Stimulated activated CD4-positive, alpha-beta T cell treated with anti-CD3 and anti-CD28 coated beads, Interleukin-12 subunit alpha, Interleukin-12 subunit beta, amount 100 ng/mL, for 4 hours (primary cell): ENCODE measurements at places on chromosomes 2 and 18.
A peak's percentile ranks its signal among the peaks of the same experiment; 100 is the strongest.

- no peak for DNase-seq
These were observed 40.1 kb upstream of the CAPN13 start for GRCh38 chr2:30847329-30847728.

DNA sequence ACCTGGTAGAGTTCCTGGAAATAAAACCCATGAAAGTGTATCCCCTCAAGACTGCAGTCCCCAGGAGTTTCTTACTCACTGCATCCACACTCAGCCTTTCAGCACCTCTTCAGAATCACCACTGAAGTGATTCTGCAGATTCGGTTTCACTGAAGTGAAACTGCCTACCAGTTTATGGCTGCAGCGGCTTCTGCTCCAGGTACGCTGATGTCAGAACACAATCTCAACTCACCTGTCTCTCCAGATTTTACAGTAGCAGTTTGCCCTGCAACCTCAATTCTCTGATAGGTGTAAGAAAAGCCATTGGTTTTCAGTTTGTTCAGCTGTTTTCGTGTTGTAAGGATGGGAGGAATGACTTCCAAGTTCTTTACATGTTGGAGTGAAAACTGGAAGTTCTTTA is 124.8 kb downstream of the TSN start:
- no peak for DNase-seq

- no peak for DNase-seq
These were observed 108.8 kb upstream of the SLC1A4 start for GRCh38 chr2:64880193-64880951.

GRCh38 chr2:235106874-235107639 is 155.2 kb downstream of the SH3BP4 start:
- DNase-seq = no peak

GRCh38 chr2:119641562-119642258 is 37.3 kb upstream of the TMEM177 start:
- DNase-seq = peak; percentile 67

GRCh38 chr2:165016772-165017411 is 61.6 kb upstream of the SLC38A11 start:
- no peak for DNase-seq

GRCh38 chr2:158713523-158714138 is 81.5 kb upstream of the DAPL1 start:
- no peak for DNase-seq

DNA sequence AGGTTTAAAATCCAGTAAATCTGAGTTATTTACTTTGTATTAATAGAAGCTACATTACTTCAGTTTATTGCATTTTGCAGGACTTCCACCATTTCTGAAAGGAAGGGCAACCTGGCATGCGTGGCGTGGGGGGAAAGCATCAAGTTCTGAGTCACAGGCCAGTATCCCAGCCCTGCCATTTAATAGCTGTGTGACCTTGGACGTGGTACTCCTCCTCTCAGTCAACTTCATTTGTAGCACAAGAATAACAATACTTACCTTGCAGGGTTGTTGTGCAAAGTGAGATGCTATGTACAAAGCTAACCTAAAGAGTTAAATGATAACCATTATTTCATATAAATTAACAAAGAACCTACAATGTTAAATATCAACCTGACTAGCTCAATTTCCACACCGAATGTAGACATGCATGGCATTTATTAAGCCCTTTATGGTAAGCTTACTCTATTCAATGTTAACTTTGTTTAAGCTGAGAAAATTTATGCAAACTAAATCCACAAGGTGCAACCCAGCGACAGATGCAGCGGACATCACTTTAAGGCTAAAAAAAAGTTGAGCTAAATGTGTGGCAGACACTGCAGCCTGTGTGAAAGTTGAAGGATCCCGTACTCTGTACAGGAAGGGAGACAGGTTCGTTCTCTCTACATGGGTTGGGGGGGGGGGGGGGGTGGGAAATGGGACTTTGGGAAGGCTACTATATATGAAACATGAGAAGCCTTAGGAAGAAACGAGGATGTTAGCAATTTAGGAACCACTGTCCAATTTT is 17.2 kb upstream of the STPG4 start:
- no peak for DNase-seq

GRCh38 chr18:31248783-31249521 is 69.0 kb upstream of the DSG1 start:
- no peak for DNase-seq

DNA sequence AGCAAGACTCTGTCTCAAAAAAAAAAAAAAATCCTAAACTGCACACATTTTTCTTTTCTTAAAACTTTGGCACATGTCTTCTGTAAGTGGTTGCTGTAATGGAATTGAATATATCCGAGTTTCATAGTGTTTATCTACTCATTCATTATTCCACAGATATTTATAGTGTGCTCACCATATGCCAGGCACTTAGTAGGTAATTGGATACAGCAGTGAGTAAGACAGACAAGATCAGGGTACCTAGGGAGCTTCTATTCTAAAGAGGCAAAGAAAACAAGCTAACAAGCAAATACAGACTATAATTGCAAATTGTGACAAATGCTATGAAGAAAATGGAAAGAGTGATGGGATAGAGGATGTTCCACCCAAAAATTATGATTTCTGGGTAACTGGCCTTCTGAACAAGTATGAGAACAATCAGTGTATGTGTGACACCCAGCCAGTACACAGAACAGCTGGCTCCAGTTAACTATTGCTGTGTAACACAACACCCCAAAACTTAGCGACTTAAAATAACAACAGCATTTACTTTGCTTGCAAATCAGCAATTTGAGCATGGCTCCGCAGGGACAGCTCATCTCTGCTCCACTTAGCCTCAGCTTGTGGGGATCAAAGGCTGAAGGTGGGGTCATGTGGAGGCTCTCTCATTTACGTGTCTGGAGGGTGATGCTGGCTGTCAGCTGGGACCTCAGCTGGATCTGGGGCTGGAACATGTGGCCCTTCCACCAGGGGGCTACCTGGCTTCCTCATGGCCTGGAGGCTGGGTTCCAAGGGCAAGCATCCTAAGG is 224.9 kb downstream of the INSIG2 start:
- no peak for DNase-seq

GRCh38 chr2:173145454-173145853 is 69.8 kb downstream of the MAP3K20 start:
- no peak for DNase-seq

- DNase-seq = no peak
These were observed 28.0 kb downstream of the SH2D6 start for GRCh38 chr2:85446296-85447221.

GRCh38 chr18:6994771-6995430 is 122.7 kb downstream of the LAMA1 start:
- no peak for DNase-seq

- peak; percentile 62 for DNase-seq
These were observed 2.3 kb downstream of the EGR4 start for GRCh38 chr2:73291093-73291460.

- DNase-seq = no peak
These were observed 14.1 kb upstream of the STK25 start for GRCh38 chr2:241522477-241522876.

GRCh38 chr2:3171564-3172264 is 205.9 kb downstream of the EIPR1 start:
- no peak for DNase-seq

DNA sequence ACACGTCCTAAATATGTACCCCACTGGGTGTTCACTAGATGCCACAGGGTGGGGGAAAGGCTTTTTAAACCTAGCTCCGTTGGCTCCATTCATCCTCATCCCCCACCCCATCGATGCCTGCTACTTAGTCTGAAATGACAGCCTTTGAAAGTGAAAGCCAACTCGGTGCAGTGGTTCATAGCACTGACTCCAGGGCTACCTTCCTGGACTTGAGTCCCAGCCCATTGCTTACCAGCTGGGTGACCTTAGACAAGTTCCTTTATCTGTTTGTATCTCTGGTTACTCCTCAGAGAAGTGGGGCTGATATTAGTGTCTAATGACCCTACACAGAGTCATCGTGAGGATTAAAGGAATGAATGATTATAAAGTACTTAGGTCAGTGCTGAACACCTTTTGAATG is 24.4 kb downstream of the EHD3 start:
- no peak for DNase-seq

DNA sequence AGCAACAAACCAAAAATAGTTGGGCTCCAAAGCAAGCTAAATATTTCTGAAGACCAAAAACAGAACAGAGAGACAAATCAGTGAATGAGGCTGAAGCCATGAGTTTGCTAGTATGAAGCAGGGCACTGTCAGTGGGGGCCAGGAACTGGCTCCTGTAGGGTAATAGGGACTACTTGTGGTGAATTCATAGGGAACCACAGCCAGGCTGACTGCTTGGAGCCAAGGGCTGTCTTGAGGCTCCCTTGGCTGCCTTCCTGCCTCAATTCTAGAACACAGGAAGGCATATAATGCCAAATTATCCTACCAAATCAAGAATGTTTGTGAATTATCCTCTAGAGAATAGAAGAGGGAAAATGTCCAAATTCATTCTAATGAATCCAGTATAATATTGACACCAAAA is 406.0 kb downstream of the CCDC85A start:
- DNase-seq = no peak

- DNase-seq = no peak
These were observed 118.8 kb downstream of the MEP1B start for GRCh38 chr18:32308493-32309120.

DNA sequence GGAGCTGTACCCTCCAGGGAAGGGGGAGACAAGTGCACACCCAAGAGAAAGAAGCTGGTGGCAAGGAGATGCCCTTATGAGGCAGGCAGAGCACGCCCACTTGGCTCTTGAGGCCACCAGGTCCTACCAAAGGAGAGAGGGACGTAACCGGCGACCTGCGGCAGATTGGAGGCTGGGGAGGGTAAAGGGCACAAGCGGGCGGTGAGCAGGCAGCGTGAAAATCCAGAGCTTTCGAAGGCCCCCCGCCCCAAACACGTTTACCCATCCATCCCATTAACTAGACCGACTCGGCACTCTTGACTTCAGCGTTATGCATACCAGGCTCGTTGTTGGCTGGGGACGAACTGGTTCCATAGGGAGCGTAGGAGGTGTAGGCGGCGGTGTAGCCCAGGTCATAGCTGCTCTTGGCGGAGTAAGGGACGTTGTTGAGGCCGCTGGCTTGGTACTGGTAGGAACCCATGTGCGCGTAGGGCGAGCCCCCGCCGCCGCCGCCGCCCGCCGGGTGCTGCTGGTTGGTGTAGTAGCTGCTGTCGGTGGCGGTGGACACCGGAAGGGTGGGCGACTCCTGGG is 794 bp downstream of the DLX2 start:
- DNase-seq = no peak

DNA sequence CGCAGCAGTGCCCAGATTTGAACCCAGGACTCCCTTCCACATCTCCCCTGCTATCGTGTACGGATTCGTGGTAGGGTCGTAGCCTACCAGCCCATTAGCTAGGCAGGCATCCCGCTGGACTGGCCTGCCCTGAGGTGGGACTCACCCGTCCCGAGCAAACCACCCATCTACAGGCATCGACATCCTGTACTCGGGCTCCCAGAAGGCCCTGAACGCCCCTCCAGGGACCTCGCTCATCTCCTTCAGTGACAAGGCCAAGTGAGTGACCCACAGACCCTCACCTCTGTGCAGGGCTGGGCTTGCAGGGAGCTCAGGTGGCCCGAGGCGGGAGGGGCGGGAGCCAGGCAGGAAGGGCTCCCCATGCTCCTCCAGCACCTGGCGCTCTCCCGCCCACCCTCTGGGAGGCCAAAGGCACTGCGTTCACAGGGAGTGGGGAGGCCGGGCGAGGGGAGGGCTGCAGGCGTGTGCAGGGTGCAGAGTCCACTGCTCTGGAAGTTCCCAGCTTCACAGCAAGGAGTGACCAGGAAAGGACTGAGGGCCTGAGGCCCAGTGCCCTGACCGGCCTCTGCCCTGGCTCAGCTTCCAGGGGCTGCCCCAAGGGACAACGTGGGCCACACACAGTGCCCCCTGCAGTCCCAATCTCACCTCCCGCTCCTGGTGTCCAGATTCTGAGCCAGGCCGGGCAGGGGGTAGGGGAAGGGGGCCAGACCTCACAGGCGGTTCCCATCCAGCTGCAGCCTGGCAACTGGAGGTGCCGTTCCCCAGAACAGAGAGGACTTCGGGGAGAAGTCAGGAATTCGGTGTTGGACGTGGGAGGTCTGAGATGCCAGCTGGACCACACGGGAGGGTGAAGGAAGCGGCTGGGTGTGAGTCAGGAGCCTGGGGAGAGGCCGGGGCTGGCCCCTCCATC is 5.4 kb downstream of the AGXT start:
- no peak for DNase-seq

DNA sequence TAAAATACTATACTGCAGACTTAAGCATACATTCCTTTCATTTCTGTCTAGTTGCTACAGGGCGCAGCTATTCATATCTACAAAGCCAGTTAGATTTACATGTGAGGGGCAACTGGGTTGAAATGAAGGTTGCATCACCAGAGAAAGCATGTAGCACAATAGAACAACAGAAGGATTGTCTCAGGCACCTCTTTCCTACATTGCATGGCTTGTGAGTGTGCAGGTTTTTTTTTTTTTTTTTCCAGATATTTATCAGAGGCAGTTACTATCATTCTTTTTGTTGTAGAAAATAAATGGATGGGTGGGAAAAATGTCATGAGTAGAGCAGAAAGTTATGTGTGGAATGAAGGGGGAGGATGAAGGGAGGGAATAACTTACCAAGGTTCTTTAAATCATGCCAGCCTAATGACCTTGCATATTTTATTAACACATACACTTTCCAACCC is 86.8 kb downstream of the ERBB4 start:
- no peak for DNase-seq

DNA sequence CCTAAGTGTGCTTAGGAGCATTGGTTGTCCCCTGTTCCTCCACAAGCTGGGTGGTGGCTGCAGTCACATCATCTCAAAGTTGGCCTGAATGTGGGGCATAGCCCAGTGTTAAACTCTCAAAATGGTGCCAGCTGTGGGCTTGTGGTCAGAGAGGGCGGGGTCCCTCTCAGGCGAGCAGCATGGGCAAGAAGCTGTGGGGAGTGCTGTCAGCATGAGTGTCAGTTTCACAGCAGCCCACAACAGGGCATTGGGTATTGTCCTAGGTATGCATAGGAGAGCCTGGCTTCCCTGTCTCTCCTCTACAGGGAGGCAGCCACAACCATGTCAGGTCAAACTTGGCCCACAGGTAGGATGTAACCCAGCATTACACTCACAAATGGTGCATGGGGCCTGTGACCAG is 285.6 kb upstream of the THSD7B start:
- DNase-seq = no peak

- no peak for DNase-seq
These were observed 161.4 kb downstream of the SMAD7 start for GRCh38 chr18:48789259-48789812.

DNA sequence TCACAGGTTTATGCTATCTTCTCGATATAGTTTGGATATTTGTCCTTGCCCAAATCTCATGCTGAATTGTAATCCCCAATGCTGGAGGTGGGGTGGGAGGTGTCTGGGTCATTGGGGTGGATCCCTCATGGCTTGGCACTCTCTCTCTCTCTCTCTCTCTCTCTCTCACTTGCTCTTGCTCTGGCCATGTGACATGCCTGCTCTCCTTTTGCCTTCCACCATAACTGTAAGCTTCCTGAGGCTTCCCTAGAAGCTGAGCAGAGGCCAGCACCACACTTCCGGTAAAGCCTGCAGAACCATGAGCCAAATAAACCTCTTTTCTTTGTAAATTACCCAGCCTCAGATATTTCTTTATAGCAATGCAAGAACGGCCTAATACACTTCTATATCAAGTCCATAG is 41.3 kb upstream of the PGAP1 start:
- no peak for DNase-seq
